ENCODE measurements at places on chromosomes 1 and 21.

GRCh38 chr1:47519971-47520370 lies 82.1 kb downstream of the FOXD2 start:
- DNase-seq = no peak

DNA sequence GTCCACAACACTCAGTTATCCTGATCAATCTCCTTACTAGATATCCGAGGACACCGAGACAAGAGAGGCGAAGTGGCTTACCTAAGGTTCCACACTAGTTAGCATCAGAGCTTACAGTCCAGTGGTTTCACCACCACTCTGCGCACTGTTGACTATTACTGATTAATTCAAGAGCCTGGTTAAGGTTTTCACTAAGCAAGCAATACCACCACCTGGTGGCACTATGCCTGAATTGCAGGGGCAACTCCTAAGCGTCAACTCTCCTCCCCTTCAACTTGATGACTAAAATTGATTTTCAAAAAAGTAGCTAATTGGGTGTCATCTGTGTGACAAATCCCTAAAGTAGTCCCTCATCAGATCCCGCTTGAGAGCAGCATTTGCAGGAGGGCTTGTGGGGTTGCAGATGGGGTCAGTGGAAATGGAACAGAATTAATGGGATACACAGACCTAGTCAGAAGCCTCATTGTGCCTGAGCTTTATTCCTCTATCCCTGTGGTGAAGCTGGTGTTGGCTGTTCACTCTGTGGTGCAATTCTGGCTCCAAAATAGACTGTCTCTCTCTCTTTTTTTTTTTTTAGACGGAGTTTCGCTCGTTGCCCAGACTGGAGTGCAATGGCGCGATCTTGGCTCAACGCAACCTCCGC lies 9.1 kb downstream of the TTC22 start:
- peak; percentile 22 for DNase-seq

DNA sequence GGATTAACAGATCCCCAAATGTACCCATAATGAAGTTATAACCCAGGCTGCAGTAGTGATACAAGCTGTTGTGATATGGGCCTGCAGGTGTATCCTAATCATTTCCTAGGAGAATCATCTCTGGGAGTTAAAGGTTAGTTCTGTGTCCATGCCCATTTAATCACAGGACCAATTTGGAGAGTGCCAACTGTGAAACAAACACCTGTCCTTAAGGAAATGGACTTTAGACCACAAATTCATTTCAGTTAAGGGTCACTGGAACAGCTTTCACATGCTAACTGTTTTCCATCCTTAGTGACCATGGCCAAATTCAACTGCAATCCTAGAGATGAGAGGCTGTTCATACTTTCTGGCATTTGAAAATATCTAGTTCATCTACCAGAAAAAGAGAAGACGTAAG lies 160.9 kb downstream of the GPATCH2 start:
- no peak for DNase-seq

- DNase-seq = no peak
Observed at GRCh38 chr1:209291715-209292114, 291.8 kb upstream of the CAMK1G start.

DNA sequence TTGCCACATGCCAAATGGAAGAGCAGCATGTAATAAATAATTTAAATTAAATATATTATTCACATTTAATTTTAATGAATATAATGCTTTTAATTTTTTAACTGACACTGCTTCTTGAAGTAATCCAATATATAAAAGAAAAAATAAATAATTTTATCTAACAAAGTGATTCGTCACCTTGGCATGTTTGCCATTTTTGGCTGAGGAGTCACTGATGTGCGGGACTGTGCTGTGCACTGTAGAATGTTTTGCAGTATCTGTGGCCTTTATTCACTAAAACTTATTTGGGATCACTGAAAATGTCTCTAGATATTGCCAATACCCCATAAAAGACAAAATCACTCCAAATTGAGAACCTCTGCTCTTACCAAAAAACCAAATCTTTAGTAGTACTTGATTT lies 807.8 kb downstream of the BRINP3 start:
- DNase-seq = no peak

DNA sequence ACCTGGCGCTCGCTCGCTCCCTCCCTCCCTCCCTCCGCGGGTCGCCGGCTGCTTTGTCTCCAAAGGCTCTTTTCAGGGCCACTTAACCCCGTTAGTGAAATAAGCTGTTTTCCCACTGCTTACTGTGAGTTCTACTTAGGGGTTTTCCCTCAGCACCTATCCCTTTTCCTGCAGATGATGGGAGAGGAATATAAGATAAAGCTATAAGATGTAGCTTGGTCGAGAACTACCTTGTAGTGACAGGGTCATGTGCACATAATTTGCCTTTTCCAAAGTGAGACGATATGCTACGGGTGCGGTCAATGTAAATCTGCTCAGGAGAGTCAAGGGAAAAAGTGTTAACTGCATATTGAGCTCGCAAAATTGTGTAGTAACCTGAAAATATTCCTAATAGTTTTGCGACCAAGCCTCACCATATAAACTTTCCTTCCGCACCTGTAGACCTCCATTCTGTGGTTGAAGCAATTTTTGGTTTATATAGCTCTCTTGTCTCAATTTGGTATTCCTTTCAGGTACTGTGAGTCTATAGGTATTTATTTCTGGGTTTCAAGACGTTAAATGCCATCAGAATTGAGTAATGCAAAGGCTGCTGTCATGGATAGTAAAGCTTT lies 55.8 kb upstream of the BOLA1 start:
- DNase-seq = peak; percentile 83

GRCh38 chr1:11927866-11928592 lies 1.8 kb upstream of the KIAA2013 start:
- no peak for DNase-seq

DNA sequence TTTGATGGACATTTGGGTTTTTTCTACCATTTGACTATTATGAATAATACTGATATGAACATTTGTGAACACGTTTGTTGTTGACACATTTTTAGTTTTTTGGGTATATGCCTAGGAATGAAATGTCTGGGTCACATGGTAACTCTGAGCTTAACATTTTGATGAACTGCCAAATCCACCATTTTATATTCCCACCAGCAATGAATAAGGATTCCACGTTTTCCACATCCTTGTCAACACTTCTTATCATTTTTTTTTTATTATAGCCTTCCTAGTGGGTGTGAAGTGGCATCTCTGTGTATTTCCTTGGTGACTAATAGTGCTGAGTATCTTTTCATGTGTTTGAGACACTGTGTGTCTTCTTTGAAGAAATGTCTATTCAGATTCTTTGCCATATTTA lies 67.6 kb downstream of the RASAL2 start:
- DNase-seq = no peak

DNA sequence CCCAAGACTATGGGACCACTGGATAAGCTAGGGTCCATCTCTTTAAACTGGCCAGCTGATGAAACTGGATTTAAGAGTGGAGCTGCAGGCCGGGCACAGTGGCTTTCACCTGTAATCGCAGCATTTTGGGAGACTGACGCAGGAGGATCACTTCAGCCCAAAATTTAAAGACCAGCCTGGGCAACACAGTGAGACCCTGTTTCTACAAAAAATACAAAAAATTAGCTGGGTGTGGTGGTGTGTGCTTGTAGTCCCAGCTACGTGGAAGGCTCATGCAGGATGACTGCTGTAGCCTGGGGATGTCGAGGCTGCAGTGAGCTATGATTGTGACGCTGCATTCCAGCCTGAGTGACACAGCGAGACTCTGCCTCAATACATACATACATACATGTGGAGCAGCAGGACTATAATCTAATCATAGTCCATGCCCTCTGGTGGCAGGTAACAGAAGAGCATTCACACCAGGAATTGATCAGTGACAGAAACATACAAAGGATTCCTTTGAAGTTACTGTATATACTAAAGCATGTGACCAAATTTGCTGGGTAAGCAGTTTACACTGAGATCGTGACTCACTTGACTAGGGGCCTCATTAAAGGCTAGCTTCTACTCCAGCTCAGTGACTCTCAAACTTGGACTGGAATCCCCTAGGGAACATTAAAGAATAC lies 101.5 kb upstream of the SLFNL1 start:
- DNase-seq = no peak

DNA sequence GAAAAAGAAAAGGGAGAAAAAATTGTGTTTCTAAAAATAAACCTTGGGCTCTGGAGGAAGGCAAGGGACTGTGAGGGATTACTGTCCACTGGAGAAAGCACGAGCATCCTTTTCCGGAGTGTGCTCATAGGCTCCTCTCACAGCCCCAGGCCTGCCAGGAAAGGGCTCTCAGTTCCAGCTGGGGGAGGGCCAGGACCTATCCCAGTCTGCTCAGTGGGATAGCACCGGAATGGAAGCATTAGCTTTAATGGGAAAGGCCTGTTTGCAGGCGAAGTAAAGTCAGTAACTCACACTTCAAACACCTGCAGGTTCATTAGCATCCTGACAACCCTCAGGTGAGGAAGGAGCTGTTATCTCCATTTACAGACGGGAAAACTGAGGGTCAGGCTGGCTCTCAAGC lies 113.9 kb upstream of the USP24 start:
- DNase-seq = no peak

DNA sequence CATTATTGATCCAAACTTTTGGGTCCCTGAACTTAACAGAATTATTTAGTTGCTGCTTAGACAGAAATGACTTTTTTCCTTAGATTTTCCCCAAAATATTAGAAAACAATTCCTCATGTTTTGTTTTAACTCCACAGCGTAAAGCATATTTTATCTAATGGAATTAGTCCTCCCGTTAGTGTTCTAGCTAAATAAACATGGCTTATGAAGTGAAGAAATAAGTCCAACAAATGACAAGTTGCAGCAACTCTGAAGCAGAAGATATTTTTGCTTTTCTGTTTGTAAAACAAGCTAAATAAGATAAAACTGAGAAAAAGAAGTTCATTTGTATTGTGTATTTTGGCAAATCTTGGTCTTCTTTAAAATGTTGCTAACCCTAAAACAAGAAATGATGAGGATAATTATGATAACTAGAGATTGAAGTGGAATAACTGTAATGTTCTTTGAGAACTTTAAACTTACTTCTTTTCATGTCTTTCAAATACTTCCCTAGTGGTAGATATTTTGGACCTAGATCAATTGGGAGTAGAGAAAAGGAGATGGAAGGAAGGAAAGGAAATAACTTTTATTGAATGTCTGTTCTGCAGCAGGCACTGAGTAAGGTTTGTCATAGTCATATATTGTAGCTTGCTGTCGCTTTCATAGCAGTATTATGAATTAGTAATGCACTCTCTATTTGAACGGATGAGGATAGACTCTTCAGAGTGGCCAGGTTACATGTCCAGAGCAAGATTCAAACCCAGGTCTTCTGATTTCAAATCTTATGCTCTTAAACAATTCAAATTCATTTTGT lies 12.5 kb downstream of the NFIA start:
- no peak for DNase-seq

- DNase-seq = no peak
Observed at GRCh38 chr1:37255136-37255795, 219.1 kb upstream of the ZC3H12A start.

DNA sequence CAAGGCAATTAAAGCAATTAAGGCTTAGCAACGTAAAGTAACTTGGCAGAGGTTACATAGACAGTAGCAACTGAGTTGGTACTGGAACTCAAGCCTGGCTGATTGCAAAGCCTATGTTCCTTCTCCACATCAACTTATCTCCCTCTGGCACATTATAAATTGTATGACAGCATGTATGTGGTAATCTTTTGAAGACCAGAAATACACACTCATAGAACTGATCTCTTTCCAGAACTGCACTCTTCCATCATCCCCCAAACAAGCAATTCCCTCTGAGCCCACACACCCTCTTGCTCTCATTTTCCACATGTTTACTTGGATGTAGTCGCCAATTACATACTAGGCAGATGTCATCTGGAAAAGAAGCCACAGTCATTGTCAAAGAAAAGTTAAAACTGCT lies 502.2 kb downstream of the PLPP3 start:
- no peak for DNase-seq

DNA sequence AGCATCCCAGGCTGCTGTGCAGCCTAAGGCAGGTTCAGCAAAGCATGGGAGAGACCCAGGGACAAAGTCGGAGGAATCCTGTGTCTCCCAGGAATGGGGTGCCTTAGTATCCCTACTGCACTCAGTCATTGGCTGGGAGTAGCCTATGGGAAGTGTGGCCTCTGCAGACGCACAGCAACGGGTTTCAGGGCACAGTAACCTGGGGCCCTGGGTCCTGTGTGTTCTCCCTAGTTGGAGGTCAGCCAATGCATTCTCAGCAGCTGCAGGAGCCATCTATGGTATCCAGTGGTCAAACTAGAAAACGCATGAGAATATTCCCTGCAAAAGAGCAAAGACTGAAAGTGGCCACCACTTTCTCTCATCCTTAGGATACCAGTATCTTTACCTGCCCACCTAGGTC lies 13.7 kb upstream of the C1orf21 start:
- DNase-seq = no peak

GRCh38 chr1:186785503-186785902 lies 43.2 kb upstream of the PLA2G4A start:
- DNase-seq = no peak

Data from NCI-H187 (cell line).